ENCODE measurements at places on chromosomes 6 and 20.

GRCh38 chr6:40551966-40552505 lies 35.1 kb downstream of the LRFN2 start:
- DNase-seq: no peak

GRCh38 chr6:147046141-147046877 lies 157.9 kb upstream of the STXBP5 start:
- DNase-seq: no peak

GRCh38 chr20:43583982-43584432 lies 6.7 kb upstream of the IFT52 start:
- DNase-seq: peak; percentile 95

DNA sequence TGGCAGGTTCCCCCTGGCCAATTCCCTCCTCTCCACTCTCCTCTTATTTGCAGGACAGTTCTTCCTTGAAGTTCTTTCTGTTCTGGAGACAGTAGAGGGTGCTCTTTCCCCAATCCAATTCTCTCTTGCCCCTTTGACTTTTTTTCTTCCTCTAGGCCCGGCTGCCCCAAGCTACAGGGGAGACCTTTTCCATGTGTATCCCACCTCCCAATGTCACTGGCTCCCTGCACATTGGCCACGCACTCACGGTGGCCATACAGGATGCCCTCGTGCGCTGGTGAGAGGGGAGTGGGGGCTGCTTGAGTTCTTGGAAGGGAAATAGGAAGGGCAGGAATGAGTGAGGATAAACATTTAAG lies 1.5 kb downstream of the VARS2 start:
- DNase-seq: peak; percentile 71

- DNase-seq: no peak
These were observed 14.4 kb downstream of the SNPH start for GRCh38 chr20:1280195-1281102.

DNA sequence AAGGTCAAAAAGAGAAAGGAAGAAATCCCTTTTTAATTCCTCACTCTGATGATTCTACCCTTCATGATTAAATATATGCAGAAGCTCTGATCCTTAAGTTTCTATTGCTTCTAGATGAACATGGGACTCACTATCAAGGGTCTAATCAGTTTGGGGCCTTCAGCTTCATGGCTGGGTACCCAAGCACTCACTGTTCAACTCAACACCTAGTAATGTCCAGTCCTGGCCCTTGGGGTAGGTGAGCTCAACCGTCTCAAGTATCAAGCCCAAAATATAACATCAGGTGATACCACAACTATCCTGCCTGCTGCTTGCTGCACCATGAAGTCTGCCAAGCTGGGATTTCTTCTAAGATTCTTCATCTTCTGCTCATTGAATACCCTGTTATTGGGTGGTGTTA lies at the start of gene SPINT4:
SPINT4 (plus strand) TSS at position 301 of the 400 bp plus-strand sequence; CDS start at position 322, 21 bp downstream.
- no peak for DNase-seq

GRCh38 chr20:54167909-54168872 lies 5.6 kb downstream of the CYP24A1 start:
- DNase-seq: no peak

GRCh38 chr20:19012676-19013075 lies 199.1 kb downstream of the SCP2D1 start:
- DNase-seq: no peak

GRCh38 chr6:126180585-126180984 lies 159.3 kb upstream of the CENPW start:
- DNase-seq: peak; percentile 79

- DNase-seq: no peak
These were observed 10.9 kb upstream of the CALHM6 start for GRCh38 chr6:116450185-116450710.

DNA sequence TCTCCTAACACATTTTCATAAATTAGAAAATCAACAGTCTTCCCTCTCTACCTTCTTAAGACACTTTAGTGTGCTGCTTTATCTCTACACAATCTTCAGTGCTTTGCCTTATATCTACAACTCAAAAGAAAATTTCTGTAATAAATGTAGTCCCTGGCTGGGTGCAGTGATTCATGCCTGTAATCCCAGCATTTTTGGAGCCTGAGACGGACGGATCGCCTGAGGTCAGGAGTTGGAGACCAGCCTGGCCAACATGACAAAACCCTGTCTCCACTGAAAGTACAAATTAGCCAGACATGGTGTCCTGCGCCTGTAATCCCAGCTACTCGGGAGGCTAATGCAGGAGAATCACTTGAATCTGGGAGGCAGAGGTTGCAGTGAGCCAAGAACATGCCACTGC lies 9.7 kb upstream of the EDN1 start:
- peak; percentile 80 for DNase-seq

DNA sequence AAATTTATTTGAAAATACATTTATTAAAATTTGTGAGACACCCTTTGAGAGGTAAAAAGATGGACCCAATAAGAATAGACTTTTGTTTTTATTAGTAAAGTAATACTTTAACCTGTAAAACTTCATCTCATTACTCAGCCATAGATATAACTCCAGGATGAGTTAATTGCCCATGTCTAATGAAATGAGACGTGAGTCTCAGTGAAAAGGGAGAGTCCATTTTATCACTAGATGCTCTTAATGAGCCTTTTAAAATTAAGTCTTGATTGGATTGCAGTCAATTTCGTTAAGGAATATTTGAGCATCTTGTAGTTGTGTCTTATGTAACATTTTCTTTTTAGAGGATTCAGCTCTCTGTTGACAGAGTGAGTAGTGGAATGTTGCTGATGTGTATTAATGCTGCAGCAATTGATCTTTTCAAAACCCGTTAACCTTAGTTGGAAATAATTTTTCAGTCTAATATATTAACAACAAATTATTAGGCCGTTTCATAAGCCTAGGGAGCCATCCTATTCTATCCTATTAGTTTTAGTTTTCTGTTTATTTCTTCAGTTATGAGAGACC lies 77.3 kb downstream of the QKI start:
- DNase-seq: no peak

- no peak for DNase-seq
These were observed 140.0 kb downstream of the CFAP61 start for GRCh38 chr20:20192366-20192765.

DNA sequence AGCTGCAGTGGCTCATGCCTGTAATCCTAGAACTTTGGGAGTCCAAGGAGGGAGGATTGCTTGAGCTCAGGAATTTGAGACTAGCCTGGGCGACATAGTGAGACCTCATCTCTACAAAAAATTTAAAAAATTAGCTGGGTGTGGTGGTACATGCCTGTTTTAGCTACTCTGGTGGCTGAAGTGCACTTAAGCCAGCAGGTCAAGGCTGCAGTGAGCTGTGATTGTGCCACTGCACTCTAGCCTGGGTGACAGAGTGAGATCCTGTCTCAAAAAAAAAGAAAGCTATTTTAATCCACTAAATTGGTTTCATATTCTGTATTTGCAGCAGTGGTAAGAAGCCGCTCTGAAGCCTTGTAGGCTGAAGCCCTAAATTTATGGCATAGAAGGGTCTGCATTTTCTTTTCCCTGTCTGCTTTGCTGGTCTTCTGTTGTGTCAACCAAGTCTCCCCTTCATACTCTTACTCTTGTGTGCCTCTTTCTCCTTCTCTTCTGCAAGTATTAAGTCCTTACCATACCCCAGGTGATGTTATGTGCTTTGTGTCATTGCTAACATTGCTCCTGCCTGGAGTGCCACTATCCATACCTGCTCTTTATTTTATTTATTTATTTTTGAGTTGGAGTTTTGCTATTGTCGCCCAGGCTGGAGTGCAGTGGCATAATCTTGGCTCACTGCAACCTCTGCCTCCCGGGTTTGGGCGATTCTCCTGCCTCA lies 70.9 kb downstream of the MYO6 start:
- DNase-seq: no peak

GRCh38 chr20:32441638-32442037 lies 83.5 kb downstream of the ASXL1 start:
- DNase-seq: no peak

DNA sequence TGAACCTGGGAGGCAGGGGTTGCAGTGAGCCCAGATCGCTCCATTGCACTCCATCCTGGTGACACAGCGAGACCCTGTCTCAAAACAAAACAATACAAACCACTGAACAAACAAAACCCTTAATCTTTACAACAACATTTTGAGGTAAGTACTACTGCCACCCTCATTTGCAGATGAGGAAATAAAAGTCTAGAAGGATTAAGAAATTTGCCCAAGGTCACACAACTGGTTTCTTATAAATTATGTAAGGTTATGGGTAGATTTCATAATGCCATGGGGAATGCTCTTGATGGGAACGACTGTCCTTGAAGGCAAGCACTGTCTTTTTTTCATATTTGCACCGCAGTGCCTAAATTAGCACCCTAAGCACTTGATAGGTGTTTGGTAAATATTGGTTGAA lies 13.8 kb upstream of the B4GALT5 start:
- DNase-seq: no peak

DNA sequence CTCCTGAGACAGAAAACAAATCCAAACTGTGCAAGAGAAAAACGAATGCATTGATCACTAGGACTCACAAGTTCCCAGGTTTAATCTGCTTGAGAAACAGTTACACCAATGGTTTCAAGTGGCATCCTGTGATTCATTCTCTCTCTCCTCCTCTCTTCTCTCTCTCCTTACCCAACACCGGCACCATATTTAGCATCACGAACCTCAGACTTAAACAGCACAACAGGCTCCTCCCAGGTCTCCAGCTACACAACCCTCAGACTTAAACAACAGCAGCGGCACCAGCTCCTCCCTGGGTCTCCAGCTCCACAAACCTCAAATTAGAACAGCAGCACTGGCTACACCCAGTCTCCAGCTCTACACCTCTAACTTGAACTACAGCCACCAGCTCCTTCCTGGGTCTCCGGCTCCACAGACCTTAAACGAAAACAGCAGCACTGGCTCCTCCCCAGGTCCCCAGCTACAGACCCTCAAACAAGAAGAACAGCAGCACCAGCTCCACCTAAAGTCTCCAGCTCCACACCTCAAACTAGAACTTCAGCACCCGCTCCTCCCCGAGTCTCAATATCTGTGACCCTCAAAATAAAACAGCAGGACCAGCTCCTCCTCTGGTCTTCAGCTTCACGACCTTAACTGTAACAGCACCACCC lies 355.9 kb downstream of the PREX1 start:
- DNase-seq: no peak

DNA sequence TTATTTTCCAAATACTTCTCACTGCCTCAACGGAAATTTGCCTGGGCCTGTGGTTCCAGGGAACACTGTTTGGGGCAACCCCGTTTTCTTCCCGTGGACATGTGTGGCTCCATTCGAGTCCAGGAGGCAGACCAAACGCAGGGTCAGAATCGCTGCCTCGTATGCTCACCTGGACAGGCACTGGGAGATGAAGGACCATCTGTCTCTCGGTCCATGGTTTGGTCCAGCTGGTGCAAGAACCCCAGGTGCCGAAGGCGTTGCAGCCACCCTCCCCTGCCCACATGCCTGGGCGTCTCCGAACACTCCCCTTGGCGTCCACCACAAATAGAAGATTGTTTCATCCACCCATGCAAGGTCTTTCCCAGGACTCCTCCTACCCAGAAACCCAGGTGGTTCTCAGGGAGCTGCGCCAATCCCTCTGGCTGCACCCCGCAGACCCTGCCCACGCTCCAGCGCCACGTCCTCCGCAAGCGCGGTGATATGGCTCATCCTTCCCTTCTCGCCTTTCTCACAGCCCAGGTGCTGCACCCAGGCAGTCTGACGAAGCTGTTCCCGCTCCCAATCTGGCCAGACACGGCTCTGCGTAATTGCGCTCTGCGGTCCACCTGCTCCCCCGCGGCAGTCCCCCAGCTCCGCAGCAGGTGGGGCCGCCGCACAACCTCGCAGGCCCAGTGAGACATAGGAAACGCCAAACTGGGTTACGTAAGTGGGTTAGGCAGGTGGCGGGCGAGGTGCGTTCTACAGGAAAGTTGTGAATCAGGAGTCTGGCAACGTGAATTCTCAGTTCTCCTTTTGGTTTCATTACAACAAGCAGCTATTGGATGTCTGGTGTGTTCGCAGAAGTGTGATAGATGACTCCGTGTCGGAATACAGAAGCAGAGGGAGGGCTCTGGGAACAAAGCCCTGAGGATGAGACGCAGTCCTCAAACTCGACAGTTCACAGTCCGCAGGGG lies 146.2 kb upstream of the ECI2 start:
- DNase-seq: peak; percentile 9

GRCh38 chr6:101926149-101926925 lies 532.8 kb downstream of the GRIK2 start:
- peak; percentile 4 for DNase-seq
